ENCODE measurements at places on chromosomes 5 and 9.

GRCh38 chr5:208449-209114, 9.4 kb downstream of the CCDC127 start:
- DNase-seq, result no peak

DNA sequence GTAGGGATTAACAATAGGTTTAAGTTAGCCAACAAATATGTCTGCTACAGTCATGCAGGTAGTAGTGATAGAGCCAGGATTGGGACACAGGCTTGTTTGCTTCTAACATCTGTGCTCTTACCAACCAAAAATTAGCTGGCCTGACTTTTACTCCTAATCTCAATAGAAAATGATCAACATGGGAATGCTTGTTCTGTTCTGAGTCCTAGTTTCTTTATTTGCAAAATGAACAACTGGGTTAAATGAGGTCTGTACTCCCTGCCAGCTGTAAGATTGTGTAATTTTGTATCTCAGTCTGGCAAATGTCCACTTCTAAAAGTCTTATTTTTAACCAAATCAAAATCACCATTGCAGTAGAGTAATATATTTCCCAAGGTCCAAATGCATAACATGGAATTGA, 216.8 kb downstream of the NMUR2 start:
- DNase-seq, result no peak

- no peak for DNase-seq
Observed at GRCh38 chr5:107876906-107877305, 206.2 kb upstream of the EFNA5 start.

GRCh38 chr5:171667341-171668096, 118.1 kb upstream of the SMIM23 start:
- DNase-seq, result no peak

GRCh38 chr5:100760688-100761087, 142.4 kb downstream of the ST8SIA4 start:
- no peak for DNase-seq

- DNase-seq, result no peak
Observed at GRCh38 chr9:32278991-32279390, 105.5 kb upstream of the ACO1 start.

DNA sequence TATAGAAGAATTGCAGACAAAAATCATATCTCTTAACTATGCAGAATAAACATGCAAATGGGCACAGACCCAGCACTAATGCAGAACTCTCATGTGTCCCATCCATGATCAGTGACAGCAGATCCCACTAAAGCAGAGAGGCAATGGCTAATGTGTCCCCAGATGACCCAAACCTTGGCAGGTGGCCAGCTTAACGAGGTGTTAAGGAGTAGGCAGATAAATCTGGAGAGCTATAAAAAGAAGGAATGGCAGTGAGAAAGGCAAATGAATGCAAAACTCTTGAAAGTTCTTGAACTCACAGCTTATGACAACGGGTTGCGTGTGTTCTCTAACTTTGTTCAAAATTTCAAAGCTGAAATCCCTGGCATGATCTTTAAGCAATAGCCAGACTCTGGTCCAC, 265.4 kb downstream of the RASEF start:
- DNase-seq, result no peak

DNA sequence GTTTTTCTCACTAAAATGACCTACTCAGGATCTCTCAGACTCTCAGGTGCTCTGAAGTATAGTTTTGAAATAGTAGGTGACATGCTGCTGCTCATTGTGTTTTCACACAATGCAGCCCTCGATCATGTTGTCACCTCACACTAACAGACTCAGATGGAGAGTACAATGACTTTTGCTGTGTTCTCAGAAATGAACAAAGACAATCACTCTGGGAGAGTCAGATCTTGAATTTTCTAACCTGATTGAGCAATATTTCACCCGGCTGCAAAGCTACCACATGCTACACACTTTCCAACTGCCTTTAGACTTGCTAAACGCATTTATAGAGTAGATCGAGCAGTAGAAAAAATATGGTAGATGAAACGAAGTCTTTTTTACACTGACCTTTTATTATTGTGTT, 113.4 kb downstream of the ST8SIA4 start:
- no peak for DNase-seq

GRCh38 chr5:61626639-61627282, 294.7 kb downstream of the ZSWIM6 start:
- no peak for DNase-seq

- no peak for DNase-seq
Observed at GRCh38 chr5:154415114-154415513, 30.7 kb upstream of the SAP30L start.

DNA sequence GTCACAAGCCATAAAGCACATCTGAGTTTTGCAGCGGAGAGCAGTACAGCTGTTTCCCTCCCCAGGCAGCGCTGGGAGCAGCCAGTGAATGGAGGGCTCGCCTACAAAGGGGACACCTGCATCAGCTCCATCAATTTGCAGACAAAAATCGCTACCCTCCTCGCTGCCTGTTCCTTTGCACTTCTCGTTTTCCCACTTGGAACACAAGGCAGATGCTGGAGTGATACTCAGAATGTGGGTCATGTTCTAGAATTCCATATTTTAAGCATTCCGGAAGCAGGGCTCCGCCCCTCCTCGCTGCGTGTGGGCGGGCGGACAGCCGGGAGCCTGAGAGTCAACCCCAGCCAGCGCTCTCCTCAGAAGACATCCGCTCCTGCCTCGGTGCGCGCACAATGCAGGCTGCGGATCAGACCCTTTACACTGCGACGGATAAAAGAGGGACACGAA, 92.1 kb downstream of the LMNB1 start:
- no peak for DNase-seq

GRCh38 chr5:158593925-158594324, 505.8 kb downstream of the EBF1 start:
- DNase-seq, result no peak

DNA sequence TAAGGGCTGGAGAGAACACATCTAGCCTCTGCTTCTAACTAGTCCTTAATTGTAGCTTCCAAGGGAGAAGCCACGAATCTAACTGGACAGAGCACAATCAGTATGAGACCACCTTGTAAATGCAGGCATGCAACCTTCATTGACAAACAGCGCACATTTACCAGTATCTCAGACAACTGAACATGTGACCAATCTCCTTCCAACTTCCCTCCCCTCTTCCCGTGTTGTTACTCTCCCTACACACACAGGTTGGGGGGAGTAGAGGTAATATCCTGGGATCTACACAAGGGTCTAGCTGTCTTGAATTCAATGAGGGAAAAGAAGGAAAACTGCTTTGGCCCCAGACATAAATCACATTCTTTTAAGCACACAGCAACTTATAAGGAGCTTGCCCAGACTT, 77.6 kb downstream of the LIFR start:
- DNase-seq, result no peak

DNA sequence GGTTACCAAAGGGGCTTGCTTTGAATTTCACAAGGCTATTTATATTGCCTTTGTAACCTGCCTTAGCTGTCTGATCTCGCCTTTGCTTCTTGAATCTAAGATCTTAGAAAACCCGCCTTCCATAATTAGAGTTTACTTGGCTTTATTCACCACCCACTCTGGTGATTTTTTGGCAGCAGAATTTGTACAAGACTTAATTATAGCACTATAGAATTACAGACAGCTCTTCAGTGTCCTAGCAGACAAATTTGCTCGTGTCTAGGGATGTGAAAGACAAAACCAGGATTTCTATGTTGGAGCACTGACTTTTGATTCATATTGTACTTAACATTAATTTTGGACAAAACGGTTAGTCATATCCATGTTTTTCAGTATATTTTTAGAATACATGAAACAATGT, 306.6 kb downstream of the ADGRV1 start:
- no peak for DNase-seq

DNA sequence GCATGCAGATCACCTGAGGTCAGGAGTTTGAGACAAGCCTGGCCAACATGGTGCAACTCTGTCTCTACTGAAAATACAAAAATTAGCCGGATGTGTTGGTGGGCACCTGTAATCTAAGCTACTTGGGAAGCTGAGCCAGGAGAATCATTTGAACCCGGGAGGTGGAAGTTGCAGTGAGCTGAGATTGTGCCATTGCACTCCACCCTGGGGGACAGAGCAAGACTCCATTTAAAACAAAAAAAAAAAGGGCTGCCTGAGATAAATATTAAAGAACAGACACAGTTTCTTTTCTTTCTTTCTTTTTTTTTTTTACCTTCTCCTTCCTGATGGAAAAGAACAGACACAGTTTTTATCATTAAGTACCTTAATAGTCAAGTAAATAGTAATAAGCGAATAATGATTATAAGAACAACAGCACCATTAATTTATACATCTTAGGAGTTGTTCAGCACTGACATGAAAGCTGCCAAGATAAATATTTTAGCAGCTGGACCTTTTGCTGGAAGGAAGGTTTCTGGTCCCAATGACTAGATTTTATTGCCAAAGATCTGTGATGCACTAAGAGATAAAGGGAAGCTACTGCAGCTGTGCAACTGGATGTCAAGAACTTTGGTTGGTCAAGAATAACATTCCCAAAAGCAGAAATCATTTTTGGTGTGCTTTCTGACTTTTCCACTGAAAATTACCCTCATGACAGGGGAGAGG, 7.0 kb downstream of the CENPP start:
- no peak for DNase-seq

DNA sequence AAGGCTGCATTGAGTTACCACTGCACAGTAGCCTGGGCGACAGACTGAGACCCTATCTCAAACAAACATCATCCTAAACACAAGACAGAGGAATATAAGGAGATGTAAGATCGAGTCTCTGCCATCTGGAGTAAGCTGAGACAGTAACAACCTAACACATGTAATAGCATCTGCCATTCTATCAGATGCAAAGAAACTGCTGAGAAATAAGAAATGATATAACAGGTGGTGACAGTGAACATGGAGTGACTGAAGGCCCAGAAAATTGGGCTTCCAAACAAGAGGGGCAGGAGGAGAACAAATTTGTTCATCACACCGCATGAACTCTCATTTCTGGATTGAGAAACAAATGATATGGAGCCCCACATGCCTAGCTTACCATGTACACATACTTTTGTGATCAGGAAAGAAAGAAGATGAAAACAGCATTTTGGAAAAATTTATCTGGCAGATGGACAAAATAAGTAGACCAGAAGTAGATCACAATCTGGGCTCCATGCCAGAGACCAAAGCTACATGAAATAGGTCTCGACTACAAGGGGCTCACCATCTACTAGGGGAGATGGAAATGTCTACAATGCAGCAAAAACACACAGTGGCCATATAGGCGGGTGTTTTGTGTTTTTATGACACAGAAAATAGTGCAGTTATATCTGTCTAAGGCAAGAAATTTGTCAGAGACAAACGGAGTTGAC, 45.5 kb downstream of the ECPAS start:
- DNase-seq, result no peak

- DNase-seq, result no peak
Observed at GRCh38 chr5:53237876-53238275, 128.3 kb upstream of the MOCS2 start.
